ENCODE measurements at places on chromosomes 1 and 21.

DNA sequence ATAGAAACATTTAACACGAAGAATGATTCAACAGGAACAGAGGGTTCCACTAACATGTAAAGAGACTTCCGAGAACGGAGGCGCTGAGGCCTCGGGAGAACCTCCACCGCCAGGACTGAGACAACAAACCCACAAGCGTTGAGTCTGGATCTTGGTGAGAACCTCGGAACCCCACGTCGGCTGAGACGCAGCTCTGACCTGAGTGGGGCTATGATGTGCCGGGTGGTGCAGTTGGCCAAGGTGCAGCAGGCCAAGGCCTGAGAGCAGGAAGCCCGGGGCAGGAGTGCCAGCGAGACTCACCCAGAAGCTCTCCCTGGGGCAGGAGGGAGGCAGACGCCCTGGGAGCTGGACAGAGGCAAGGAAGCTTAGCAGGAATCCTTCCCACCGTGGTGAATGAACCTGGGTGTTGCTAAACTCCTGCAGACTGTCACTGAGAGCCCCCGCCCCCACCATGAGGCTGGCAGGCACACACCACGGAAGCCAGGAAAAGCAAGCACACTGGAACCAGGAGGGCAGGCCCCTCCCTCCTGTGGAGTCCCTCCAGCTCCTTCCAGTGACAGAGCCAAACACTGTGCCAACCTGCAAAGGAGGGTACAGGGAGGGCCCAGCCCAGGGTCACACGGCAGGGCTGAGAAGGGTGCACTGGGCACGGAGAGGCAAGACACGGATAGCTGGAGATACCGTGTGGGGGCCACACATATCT, 34.8 kb downstream of the WDR4 start:
- DNase-seq, result no peak

GRCh38 chr1:56844545-56845136, 10.0 kb upstream of the C8A start:
- DNase-seq, result no peak

DNA sequence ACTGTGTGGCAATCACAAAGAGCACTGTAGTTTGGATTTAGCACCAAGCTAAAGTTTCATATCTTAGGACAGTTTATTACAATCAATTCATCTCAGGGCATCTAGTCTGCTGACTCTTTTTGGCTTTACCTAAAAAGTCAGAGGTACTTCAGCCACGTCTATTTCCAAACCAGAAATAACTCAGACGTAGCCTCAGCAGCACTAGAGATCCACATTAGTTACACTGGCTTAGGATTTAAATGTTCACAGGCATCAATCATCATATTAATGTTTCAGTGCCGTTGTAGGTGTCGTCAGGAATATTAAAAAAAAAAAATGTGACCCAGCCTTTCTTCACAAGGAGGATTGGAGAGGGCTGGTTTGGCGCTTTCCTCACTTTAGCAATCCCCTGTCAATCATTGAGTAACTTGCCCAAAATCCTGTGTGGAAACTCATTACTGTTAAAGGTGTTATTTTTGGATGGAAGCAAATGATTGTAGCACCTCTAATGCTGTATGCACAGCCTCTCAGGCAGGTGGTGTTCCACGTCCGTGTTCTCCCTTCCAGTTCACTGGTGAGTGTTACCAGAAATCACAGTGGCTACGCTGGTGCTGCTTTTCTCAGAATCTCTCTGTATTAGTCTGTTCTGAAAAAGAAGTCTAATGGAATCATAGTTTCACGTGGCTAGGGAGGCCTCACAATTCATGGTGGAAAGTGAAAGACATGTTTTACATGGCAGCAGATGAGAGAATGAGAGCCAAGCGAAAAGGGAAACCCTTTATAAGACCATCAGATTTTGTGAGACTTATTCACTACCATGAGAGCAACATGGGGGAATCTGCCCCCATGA, 45.4 kb downstream of the NEK7 start:
- DNase-seq, result no peak

GRCh38 chr1:41726292-41726691, 192.4 kb downstream of the HIVEP3 start:
- DNase-seq, result no peak

GRCh38 chr1:38038861-38039260, 7.7 kb downstream of the POU3F1 start:
- DNase-seq, result no peak

GRCh38 chr1:156528231-156528630, 27.7 kb upstream of the MEF2D start:
- no peak for DNase-seq
